ENCODE measurements at places on chromosomes 2 and 18.
A peak's percentile ranks its signal among the peaks of the same experiment; 100 is the strongest.

- DNase-seq: no peak
Measured at GRCh38 chr2:188969651-188970050, 4.5 kb upstream of the COL3A1 start.

DNA sequence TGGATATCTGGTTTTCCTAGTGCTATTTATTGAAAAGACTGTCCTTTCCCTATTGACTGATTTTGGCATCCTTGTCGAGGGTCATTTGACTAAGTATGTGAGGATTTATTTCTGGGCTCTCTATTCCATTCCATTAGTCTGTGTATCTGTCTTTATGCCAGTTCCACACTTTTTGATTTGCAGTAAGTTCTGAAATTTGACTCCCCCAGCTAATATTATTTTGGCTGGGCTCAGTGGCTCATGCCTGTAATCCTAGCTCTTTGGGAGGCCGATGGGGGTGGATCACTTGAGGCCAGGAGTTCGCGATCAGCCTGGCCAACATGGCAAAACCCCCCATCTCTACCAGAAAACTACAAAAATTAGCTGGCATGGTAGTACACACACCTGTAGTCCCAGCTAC is 46.8 kb upstream of the GAREM2 start:
- no peak for DNase-seq

GRCh38 chr18:50011813-50012435 is 183.0 kb downstream of the MYO5B start:
- no peak for DNase-seq

DNA sequence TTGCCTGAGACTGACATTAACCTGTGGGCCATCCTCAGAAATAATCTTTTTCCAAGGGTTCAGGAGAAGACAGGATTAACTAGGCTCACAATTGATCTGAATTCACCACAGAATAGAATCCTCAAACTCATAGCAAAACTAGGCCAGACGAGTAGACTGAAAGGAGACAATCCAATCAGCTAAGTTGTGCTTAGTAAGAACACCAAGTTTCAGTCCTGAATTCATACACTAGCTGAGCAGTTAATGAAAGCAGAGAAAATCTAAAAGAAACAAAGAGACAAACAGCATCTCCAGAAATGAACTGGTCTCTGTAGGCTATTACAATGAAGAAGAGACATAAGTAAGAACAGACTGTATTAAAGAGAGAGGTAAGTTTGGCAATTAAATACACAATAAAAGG is 89.5 kb downstream of the GORASP2 start:
- no peak for DNase-seq

DNA sequence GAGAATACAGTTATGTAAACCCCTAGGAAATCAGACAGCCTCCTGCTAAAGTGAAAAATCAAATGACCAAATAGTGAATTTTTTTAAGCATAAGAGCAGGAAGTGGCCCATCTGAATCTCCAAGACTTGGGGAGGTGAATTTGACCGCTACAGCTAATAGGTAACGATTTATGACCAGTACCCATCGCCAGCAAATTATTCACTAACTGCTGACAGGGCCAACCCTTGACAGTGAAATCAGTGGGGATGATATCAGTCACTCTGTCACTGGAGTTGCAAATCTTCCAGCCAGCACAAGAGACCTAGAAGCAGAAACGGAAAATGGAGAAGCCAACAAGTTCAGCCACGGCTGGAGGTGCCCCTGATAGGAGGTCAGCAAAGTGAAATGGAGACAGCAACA is 164.3 kb upstream of the PIK3C3 start:
- DNase-seq: no peak

- DNase-seq: no peak
Measured at GRCh38 chr2:172986040-172986439, 89.6 kb upstream of the MAP3K20 start.

GRCh38 chr2:195495351-195495750 is 161.7 kb upstream of the SLC39A10 start:
- no peak for DNase-seq

DNA sequence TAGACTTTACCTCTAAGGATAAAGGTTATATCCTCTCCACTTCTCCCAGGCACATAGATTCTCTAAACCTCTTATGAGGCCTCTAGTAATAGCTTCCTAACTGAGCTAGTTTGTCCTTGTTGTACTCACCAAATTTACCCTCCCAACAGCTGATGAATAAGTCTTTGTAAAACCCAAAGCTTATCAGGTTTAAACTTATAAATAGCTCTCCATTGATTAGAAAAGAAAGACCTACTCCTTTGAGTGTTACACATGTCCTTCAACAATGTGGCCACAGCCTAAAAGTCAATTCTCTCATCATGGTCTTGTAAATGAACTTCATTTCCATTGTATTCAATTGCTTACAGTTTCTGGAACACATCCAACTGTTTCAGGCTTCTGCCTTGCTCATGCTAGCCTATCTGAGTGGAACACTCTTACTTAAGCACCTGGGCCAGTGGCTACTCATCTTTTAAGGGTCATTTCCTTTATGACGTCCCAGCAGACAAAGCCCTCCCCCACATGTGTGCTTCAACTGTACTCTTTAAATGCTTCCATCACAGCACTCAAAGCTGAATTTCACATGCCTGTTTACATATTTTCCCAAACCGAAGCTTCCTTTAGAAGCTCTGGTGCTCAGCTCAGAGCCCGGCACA is 131.6 kb downstream of the CDH2 start:
- no peak for DNase-seq

DNA sequence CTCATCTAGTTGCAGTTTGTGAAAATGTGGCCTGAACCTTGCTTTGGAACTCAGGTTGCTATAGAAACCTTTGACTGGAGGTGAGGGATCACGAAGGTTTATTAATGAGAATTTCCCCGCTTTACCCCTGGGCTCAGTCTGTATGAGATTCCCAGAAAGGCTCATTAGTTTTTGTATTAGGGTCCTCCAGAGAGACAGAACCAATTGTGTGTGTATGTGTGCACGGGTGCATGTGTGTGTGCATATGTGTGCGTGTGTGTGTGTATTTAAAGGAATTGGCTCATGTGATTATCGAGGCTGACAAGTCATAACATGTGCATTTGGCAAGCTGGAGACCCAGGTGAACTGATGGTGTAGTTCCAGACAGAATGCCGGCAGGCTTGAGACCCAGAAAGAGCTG is 113.8 kb upstream of the DLX2 start:
- DNase-seq: no peak

DNA sequence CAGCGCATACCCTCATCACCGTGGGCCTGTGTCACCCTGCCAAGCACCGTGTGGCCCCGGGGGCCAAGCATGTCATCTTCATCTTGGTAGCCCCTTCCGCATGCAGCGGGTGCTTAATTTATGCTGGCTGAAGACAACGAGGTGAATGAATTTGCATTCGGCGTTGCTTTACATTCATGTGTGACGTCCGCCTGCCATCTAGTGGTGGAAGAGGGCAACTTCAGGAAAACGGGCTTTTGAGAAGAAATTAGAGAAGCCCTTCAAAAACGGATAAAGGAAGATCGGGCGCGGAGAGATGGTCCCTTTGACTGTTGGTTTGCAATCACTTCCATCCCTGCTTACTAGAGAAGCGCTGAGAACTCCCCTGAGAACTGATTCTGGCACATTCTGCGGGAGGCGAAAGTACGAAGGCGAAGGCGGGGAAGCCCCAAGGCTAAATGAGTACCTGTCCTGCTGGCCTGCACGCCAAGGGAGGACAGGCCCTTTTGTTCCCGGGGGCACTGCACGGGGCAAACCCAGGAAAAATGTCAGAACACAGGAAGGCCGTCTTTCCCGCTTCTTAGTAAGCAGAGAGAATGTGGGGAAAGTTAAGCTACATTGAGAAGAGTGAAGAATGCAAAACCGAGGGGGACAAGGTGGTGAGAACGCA is 145.9 kb downstream of the ZNF516 start:
- DNase-seq: peak; percentile 56

DNA sequence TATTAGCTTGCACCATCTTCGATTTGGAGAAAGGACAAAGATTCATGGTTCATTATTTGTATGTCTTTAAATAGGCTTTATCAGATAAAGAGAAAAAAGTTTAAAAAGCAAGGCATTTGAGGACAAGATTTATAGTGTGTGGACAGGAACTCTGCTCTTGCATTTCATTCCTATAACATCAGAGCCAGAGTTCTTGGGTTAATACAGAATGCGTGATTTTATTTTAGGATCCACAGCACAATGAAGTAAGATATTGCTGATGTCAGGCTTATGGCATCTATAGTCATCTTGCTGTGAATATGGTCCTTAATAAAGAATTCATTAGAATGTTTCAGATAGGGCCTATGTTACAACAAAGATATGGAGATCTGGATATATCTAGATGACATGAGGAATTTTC is 19.7 kb downstream of the RASGRP3 start:
- no peak for DNase-seq

- DNase-seq: peak; percentile 43
Measured at GRCh38 chr2:119753041-119753929, 6.4 kb upstream of the PTPN4 start.

DNA sequence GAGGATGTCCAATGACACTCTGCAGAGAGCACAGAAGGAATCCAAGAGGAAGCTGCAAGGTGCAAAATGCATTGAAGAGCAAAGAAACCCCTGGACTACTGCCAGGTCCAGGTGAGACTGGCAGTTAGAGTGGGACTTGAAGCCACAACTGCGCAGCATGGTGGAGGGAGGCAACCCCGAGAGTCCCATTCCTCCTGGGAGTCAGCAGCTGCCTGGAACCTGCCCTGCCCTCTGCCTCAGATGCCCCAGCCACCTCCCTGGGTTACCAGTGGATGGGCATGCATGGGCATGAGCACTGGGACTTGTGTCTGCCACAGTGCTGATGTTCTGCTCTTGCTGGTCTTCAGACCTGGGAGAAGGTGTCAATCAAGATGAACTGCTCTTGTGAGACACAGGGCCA is 43.2 kb downstream of the ANKMY1 start:
- no peak for DNase-seq

DNA sequence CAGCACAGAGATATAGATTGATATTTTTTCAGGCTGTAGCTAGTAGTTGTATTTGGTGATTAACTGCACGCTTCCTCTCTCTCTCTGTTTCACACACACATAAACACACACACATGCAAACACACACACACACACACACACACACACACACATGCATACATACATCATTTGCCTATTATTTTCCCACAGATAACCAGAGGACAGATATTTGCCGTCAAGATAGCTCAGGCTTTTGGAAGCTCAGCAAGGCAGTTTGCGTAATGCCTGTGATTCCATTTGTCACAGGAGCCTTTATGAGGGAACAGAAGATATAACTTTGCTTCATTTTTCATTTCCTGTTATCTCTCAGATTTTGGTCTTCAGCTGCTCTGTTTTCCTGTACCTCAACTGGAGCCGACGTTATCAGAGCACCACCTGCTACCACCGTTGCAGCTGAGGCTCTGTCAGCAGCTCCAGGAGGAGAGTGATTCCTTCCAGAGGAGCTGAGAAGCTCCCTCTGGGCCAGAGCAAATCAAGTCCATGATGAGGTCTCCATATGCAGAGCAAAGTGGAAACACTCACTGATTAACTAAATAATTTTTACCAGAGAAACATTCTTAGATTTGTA is 341.9 kb upstream of the PIK3C3 start:
- DNase-seq: no peak

DNA sequence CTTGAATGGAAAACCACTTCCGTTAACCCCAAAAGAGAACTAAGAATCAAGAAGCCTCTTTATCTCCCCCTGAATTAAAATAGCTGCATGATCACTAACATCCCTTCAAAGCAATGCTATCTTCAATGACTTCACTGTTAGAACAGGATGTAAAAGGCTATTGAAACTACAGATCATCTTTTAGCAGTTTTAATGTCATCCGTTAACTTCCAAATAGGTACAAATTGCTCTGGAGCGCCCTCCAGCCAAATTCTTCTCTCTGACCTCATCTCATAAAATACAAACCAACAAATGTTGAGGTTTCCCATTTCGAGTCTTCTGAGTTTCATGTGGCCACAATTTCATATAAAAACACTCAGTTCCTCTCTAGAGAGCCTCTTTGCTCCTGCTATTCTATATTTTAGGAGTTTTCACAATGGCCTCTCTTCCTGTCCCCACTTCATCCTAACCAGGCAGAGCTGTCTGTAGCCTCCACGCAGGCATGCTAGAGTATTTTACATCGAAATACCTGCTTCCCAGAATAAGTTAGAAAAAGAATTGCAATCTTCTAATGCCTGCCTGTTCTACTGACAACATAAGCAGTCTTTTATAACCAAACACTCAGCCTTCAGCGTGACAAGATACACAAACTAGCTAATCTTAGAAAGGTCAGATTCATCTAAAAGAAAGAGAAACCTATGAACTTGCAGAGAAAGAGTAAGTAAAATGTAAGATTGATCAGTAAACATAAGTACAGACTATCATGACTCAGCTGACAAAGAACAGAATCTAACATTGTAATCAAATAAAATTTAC is 37.9 kb downstream of the B4GALT6 start:
- DNase-seq: peak; percentile 96

DNA sequence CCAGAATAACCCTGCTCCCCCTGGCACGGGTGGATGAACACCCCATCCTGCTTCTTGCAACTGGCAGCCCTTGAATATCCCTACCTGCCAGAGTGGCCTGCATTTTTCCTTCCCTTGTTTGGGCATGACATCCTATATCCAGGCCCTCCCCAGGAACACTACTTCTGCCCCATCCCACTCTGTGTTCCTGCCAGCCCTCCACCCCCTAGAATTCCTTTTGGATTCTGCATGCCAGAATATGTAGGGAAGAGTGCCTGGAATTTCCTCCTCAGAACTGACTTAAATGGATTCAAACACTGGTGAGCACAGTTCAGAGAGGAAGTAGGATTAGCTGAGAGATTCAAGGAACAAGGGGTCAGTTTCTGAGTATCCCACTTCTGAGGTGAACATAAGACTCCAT is 123.5 kb upstream of the PELI1 start:
- DNase-seq: no peak

DNA sequence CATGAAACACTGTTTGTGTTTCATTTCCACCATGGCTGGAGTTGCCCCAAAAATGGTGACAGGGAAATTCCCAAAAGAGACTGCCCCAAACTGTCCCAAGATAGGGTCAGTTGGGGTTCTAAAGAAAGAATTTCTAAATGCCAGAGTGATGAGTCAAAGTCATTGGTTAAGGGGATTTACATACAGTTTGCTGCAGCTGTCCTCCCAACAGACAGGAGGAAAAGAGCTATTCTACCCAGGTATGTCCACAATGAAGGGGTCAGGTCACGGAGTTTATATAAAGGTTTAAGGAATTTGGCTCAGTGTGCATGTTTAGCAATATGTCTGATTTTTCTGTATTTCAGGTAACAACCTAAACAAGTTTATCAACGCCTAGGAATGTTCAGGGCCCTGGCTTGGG is 344.1 kb downstream of the TDRD15 start:
- DNase-seq: no peak

GRCh38 chr2:101251844-101252407 is 760 bp upstream of the CNOT11 start:
- DNase-seq: no peak

GRCh38 chr18:12329125-12329698 is 21.2 kb downstream of the TUBB6 start:
- DNase-seq: no peak

GRCh38 chr2:156959481-156959880 is 298.0 kb upstream of the GALNT5 start:
- DNase-seq: no peak

Measured in foreskin melanocyte (primary cell).